ENCODE measurements at places on chromosomes 4 and X.
A peak's percentile ranks its signal among the peaks of the same experiment; 100 is the strongest.

GRCh38 chr4:124143632-124144031, 568.9 kb downstream of the ANKRD50 start:
- no peak for DNase-seq

DNA sequence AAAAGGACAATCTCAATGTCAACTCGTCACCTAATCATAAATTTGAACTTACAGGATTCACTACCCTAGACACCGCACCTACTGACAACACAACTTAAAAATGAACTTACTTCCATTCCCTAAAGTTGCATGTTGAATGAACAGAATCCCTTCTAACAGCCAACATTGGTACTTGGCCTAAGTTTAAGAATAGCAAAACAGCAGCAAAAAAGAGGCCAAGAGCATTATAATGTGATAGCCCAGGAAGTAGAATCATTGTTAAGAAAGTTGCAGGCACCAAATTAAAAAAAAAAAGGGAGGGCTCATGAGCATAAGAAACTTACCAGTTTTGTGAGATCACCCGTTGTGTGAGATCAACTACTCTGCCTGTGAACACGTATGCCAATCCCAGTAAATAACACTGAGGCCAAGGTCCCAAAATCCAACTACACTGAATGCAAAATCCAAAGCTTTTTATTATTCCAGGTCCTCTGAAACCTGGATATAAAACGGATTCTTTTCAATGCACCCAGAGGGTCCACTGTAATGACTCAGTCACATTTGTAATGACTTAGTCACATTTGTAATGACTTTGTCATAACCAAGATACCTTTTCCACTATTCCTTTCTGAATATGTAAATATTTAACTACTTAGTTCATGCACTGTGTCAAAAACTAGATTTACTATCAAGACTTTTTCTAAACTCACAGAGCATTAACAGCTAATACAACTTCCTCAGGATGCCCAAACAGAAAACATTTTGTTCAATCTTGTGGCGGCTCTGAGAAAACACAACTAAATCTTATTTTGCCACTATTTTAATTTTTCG, 6.8 kb downstream of the HNRNPDL start:
- DNase-seq: no peak

DNA sequence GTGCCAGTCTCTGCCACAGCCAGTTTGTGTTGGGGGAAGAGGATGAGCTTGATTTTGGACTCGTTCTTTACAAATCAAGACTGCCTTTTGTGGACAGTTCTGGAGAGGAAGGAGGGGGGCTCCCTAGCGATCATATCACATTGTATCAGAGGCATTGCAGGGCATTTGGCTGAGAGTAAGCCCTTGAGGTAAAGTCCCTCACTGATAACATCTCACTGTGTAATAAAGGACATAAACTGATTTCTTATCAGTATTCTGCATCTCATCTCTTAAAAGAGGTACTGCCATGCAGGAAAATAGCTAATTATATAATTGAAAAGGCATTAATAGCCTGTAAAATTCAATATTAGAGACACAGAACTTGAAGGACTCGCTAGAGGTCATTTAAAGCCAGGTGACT, 6.1 kb upstream of the IGFBP7 start:
- DNase-seq: no peak

GRCh38 chr4:121308328-121308663, 72.5 kb downstream of the QRFPR start:
- DNase-seq: no peak

DNA sequence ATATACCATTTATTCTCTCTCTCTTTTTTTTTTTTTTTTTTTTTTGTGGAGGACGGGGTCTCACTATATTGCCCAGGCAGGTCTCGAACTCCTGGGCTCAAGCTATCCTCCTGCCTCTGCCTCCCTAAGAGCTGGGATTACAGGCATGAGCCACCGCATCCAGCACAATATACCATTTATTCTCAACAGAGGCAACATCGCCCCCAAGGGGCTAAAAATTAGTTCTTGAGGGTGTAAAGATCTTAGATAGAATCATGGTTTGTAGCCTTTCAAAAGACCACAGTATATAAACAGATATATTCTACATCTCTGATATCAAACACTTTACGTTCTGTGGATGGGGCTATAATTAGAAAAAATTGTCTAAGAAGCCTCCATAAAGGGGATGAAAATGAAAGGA, 39.8 kb upstream of the TCEAL2 start:
- DNase-seq: no peak

GRCh38 chr4:7291372-7292114, 99.2 kb downstream of the SORCS2 start:
- DNase-seq: no peak

- no peak for DNase-seq
Observed at GRCh38 chr4:13793020-13793710, 165.6 kb upstream of the BOD1L1 start.

- no peak for DNase-seq
Observed at GRCh38 chrX:54786967-54787366, 11.1 kb downstream of the ITIH6 start.

DNA sequence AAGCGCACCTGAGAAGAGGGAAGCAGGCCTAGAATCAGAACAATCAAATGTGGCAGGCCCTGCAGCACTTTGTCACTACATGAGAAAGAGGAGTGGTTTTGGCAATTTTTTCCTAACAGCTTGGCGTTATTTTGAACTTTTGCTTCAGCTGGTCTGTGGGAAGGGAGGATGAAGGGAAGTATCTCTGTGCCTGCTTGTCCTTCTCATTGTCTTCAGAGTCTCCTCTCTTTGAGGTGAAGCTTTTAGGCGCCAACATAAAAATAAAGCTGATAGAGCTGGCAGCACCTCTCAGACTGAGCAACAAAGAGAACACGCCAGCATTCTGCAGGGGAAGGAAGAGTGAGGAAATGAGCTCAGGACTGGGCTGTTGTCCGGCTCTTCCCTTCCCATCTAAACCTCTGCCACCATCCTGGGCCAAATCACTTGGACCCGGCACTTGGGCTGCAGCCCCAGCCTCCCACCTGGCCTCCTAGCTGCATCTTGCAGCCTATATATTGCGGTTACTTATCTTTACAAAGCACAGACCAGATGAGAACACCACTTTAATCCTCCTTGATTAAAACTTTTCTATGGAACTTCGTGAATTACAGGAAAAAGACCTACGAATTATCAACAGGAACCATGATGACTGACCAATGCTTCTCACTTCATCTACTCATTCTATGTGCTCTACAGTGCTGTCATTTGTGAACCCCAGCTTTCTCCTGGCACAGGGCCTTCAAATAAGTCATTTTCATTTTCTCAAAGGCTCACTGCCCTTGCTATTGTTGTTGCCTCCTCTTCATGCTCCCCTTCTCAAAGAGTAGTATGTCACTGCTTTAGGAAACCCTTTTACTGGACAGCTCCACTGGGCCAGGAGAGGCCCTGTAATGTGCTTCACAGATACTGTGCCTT, 476.4 kb upstream of the HS3ST1 start:
- DNase-seq: no peak

DNA sequence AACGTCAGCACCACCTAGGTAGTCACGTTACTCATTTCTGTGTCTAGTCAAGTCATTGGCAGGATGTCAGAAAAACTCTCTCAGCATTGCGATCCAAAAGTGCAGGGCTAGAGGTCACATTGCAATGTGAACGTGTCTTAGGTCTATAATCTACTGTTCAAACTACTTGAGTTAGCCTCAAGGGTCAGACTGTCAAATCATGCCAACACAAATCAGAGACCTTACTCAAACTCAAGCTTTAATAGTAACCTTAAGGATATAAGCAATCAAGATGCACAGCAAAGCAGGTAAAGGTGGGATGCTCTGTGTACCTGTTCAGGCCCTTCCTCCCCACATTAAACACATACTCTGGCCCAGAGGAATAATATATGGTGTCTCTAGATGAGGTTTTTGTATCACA, 114.4 kb upstream of the NOCT start:
- DNase-seq: no peak

- no peak for DNase-seq
Observed at GRCh38 chrX:39203427-39203826, 402.2 kb downstream of the MID1IP1 start.

DNA sequence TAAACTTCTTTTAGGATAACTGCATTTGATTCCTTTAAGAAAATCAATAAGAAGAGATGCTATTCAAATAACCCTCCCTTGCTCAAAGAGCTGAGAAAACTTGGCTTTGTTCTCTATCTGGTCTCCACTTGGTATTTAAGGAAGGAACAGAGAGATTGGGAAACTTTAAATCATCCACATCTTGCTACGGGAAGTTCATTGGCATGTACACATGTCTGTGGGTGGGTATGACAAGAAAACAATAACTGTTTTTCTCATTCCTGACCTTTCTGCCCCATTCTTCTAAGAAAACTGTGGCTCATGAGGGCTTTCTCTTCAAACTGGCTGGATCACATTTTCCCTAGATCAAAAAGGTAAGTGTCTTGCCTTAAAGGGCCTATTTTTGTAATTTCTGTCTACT, 6.0 kb downstream of the SEL1L3 start:
- DNase-seq: no peak

- DNase-seq: no peak
Observed at GRCh38 chr4:95158045-95158444, 390.7 kb downstream of the UNC5C start.

DNA sequence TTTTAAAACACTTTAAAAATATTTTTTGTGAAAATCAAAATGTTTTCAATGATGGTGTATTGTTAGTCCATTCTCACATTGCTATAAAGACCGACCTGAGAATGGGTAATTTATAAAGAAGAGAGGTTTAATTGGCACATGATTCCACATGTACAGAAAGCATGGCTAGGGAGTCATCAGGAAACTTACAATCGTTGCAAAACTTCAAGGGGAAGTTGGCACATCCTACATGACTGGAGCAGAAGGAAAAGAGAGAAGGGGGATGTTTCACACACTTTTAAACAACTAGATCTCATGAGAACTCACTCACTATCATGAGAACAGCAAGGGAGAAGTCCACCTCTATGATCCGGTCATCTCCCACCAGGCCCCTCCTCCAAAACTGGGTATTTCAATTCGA, 110.7 kb downstream of the TMEM47 start:
- no peak for DNase-seq

DNA sequence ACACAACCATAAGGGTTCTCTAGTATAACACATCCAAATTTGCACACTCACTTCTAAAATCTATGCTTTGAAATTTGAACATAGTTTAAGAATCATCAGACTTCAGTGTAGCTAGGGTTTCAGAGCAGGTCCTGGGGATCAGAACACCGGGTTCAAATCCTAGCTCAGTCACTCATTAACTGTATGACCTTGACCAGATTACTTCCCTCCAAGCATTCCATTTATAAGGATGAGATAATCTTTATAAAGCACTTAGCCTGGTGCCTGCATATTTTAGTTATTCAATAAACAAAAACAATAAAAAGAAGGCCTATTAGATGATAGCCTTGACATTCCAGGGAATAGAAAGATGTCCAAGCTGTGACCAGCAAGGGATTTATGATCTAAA, 4.8 kb upstream of the STBD1 start:
- DNase-seq: no peak

DNA sequence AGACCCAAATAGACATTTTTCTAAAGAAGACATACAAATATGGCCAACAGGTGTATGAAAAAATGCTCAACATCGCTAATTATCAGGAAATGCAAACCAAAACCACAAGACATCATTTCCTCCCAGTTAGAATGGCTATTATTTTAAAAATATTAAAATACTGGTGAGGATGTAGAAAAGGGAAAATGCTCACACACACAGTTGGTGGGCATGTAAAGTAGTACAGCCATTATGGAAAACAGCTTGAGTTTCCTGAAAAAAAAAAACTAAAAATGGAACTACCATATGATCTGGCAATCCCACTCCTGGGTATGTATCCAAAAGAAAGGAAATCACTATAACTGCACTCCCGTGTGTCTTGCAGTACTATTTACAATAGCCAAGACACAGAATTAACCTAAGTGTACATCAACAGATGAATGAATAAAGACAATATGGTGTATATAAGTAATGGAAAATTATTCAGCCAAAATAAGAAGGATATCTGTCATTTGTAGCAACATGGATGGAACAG, 128.9 kb upstream of the DKK2 start:
- no peak for DNase-seq

GRCh38 chrX:97628807-97629596, 745.3 kb downstream of the RPA4 start:
- no peak for DNase-seq

GRCh38 chrX:65630771-65631170, 36.7 kb upstream of the MSN start:
- no peak for DNase-seq

DNA sequence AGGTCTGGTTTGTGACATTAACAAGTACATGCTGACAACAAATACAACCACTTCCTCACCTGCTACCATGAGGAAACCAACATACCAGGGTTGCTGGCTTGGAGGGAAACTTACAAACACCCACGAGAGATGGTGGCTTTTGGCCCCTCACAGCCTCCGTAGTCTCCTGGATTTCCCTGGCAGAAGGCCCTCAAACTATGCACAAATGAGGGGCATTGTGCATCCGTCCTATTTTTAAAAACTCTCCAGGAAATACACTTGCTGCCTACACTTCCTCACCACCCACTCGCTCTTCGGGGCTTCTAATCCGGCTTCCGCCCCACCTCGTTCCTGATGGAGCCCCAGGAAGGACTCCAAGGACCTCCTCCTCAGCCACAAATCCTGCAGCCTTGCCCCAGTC, 355.0 kb upstream of the GATB start:
- DNase-seq: peak; percentile 56

- DNase-seq: no peak
Observed at GRCh38 chr4:17544205-17544604, 29.2 kb downstream of the CLRN2 start.

GRCh38 chr4:78870056-78870455, 69.2 kb downstream of the PAQR3 start:
- no peak for DNase-seq

DNA sequence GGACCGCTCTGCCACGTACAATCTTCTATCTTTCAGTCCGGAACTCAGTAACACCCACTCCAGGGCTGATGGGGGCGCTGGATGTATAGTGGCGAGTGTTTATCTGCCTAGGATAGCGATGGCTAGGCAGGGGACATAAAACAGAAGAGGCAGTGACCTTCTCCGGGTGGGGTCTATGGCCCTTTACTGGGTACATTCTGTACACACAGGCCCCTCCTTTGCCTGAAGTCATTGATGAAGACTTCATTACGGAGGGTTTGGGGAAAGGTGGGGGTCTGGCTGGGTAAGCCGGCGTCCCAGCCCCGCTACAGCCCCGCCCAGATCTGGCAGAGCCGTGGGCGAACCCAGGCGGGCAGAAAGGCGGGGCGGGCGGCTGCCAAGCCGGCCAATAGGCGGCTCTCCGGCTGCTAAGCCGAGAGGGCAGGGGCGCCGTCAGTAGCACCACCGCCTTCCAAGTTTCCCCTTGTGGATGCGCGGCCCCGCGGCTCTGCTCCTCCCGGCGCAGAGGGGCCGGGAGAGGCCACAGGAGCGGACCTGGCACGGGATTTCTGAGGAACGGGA, at the start of gene CHST7:
Gene CHST7 (plus strand): TSS at position 435 of the 561 bp plus-strand sequence. CDS start 167 bp downstream, outside the sequence.
- DNase-seq: peak; percentile 39

GRCh38 chrX:150007356-150007755, 69.1 kb upstream of the EOLA2 start:
- no peak for DNase-seq

DNA sequence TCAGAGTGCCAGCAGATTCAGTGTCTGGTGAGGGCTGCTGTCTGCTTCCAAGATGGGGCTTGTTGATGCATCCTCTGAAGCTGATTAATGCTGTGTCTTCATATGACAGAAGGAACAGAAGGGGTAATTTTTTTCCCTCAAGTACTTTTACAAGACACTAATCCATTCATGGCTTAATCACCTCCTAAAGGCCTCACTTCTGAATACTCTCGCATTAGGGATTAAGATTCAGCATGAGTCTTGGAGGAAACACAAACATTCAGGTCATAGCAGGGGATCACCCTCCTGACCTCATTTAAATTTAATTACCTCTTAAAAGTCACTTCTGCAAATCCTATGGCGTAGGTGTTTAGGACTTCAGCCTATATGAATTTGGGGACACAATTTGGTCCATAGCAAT, 1145.5 kb upstream of the PCDH10 start:
- DNase-seq: no peak
